HS-5 (cell line): ENCODE measurements at places on chromosomes 5 and 9.

DNA sequence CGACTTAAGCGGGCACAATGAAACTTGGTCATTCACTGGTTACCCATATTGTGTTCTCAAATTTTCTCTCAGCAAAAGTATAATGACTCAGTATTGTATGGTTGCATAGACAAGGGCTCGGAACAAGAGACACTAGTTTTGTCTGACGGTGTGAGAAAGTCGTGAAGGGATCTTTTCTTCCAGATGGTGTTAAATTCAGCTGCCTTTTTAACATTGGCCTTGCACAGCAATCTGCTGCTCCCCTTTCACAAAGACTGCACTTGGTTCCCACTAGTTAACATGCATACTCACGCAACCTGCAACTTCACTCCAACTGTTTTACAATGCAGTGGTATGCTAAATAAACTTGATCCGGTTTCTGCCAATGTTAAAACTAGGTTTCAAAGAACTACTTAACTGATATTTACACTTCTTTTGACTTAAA lies 219.2 kb downstream of the MEF2C start:
- DNase-seq, result no peak

DNA sequence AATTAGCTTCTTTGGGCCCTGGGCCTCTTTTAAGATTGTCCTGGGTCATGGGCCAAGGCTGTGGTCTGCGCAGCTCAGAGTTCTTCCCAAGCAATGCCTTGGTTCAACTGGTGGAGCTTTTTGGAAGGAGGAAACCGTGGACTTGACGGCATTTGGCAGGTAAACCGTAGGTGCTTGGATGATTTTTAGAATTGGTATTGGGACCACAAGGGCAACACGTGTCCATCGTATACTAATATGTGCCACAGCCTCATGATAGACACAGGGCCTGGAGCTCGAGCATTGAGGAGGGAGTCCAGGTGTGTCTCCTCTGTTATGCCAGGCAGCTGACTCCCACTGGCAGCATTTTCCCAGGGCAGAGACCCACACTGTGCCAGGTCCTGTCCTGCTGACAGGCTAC lies 120.9 kb upstream of the PITX1 start:
- DNase-seq, result no peak

DNA sequence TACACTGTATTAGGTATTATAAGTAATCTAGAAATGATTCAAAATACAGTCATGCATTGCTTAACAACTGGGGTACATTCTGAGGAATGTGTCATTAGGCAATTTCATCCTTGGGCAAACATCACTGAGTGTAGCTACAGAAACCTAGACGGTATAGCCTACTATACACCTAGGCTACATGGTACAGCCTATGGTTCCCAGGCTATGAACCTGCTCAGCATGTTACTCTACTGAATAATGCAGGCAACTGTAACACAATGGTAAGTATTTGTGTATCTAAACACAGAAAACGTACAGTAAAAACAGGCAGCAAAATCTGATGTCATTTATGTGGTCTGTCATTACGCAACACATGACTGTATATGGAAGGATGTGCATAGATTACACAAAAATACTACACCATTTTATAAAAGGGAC lies 96.8 kb downstream of the RAPGEF6 start:
- DNase-seq, result peak; percentile 85

DNA sequence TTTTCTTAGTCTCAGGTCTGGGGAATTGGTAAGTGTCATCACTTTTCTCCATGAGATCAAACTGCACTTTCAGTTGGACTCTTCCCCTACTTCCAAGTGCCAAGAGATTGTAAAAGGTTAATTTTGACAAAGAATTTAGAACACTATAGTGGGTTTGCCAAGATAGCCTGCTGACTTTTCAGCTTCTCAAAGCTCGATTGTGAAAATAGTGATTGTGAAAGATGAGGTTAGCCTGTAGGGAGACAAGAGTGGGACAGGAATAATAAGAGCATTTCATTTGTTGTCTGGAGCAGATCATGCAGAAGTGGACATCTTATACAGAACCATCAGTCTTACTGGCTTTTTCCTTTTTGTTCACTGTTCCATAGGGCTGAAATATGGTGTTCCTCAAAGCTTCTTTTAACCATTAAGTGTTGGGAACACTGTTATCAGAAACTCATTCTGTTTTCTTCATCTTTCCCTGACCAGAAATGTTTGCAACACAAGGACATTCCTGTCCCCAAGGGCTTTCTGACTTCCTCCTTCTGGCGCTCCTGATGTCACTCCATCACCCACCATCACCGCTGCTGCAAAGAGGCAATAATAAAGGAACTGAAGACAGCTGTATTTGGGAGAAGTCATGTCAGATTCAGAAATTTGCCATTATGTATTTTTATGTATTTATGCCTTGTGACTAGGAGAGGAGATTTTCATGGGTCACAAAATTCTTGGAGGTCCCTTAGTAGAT lies 11.6 kb upstream of the SPTAN1 start:
- no peak for DNase-seq

GRCh38 chr9:2681981-2682380 lies 35.3 kb upstream of the KCNV2 start:
- no peak for DNase-seq

DNA sequence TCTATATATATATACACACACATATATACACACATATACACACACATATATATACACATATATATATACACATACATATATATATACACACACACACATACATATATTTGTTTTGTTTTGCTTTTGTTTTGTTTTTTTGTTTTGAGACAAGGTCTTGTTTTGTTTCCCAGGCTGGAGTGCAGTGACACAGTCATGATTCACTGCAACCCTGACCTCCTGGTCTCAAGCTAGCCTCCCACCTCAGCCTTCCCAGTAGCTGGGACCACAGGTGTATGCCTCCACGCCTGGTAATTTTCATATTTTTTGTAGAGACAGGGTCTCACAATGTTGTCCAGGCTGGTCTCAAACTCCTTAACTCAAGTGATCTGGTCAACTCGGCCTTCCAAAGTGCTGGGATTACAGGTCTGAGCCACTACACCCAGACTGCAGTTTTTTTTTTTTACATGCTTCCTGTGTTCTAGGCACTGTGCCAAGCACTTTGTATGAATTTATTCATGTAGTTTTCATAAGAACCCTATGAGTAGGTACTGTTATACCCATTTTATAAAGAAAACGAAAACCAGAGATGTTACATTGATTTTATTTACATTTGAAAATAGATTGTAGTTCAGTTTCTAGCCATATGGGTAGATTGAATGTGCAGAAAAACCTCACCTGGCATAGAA lies 120.7 kb downstream of the PBX3 start:
- no peak for DNase-seq

DNA sequence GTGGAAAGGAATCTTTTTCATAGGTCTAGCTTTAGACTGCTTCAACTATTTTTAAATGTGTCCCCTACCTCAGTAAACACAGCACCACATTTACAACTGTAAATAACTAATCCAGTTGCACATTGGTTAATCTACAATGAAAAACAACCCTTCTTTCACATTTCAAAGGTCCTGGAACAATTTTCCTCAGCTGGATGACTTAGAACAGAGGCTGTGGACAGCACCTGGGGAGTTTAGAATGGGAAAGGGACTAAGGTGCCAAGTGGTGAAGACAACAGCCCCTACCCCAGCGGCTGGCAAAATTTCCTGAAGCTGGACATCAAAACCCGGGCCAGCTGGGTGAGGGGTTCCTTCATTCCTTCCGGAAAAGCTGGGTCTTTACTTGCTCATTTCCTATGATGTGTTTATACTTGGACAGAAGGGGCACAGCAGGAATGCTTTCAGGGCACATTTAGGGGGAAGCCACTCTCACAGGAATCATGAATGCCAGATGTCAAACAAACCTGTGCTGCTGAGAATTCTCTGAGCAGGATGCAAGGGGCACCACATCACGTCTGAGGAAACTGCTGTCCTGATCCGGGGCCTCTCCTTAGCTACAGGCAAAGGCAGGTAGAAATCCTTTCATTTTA lies 158.3 kb downstream of the NR2F1-AS1 start:
- no peak for DNase-seq
